ENCODE measurements at places on chromosomes 7 and 10.

- DNase-seq: peak; percentile 65
These were observed 126.9 kb downstream of the C1GALT1 start for GRCh38 chr7:7309203-7309602.

GRCh38 chr7:5629941-5630340 lies 151.5 kb downstream of the RNF216 start:
- no peak for DNase-seq

- DNase-seq: no peak
These were observed 50.1 kb downstream of the HSPA12A start for GRCh38 chr10:116692225-116692624.

DNA sequence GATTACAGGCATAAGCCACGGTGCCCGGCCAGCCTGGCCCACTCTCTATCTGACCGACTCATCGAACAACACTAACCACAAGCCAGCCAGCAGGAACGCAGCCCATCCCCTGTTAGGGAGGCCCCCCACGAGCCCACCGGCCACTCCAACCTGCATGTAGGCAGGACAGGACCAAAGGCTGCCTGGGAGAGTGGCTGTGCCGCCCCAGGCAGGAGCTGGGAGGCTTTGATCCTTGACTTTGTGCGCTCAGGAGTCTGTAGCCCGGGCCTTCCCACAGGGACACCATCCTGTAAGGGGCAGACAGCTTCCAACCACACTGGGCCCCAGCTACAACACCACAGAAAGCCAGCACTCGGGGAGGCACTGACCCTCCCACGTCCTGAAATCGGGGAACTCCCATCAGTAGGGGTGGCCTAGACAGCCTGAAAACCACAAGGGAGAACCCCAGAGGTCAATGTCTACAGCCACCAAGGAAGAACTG lies 29.4 kb downstream of the GRID1 start:
- DNase-seq: no peak

- DNase-seq: no peak
These were observed 335.7 kb downstream of the SFMBT2 start for GRCh38 chr10:7075110-7075509.

GRCh38 chr7:42972699-42973500 lies 40.7 kb downstream of the MRPL32 start:
- no peak for DNase-seq

- no peak for DNase-seq
These were observed 166.7 kb upstream of the NRP1 start for GRCh38 chr10:33501161-33501560.

GRCh38 chr10:48574322-48574796 lies 30.5 kb downstream of the ARHGAP22 start:
- DNase-seq: no peak

DNA sequence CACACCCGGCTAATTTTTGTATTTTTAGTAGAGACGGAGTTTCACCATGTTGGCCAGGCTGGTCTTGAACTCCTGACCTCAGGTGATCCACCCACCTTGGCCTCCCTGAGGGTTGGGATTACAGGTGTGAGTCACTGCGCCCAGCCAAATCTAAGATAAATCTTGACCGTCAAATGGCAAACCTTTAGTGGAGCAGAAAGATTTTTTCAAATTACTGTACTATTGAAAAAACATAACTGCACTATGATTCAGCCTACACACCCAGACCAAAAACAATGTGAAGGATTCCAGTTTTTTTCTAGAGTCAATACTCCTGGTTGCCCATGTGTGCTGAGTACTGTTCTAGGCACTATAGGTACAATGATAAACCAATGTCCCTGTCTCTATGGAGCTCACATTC lies 33.9 kb upstream of the SVIL start:
- no peak for DNase-seq
